ENCODE measurements at places on chromosomes 16 and 17. TPM values are rescaled to one million over a fixed set of nuclear protein-coding genes. Genes with fewer than 3 reads are reported as not detected.

GRCh38 chr17:21339011-21339410, 37.1 kb upstream of the KCNJ12 start:
- no peak for DNase-seq

GRCh38 chr17:59254742-59255141, 34.4 kb downstream of the GDPD1 start:
- no peak for DNase-seq

The CCL8 gene
- not detected for total RNA-seq

The CFAP52 gene
- not detected for total RNA-seq

DNA sequence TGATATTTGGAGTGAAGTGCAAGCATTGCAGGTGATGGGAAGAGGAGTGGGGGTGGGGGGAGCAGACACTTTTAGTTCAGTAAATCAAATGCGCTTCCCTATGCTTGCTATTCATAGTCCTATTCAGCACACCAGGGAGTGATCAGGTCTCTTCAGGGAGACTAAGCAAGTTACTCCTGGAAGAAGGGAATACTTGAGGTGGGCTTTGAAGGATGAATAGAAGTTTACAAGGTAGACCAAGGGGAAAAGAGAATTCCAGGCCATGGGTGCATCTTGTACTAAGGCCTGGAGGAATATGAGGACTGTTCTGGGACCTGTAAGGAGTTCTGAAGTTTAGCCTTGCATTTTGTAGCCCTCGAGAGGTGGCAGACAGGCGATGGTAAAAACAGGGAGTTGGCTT, 40.1 kb upstream of the LGALS9 start:
- DNase-seq: no peak

- DNase-seq: peak; percentile 74
Measured at GRCh38 chr17:17853811-17854447, 17.1 kb upstream of the SREBF1 start.

GRCh38 chr16:80407265-80407987, 133.4 kb upstream of the DYNLRB2 start:
- DNase-seq: no peak

DNA sequence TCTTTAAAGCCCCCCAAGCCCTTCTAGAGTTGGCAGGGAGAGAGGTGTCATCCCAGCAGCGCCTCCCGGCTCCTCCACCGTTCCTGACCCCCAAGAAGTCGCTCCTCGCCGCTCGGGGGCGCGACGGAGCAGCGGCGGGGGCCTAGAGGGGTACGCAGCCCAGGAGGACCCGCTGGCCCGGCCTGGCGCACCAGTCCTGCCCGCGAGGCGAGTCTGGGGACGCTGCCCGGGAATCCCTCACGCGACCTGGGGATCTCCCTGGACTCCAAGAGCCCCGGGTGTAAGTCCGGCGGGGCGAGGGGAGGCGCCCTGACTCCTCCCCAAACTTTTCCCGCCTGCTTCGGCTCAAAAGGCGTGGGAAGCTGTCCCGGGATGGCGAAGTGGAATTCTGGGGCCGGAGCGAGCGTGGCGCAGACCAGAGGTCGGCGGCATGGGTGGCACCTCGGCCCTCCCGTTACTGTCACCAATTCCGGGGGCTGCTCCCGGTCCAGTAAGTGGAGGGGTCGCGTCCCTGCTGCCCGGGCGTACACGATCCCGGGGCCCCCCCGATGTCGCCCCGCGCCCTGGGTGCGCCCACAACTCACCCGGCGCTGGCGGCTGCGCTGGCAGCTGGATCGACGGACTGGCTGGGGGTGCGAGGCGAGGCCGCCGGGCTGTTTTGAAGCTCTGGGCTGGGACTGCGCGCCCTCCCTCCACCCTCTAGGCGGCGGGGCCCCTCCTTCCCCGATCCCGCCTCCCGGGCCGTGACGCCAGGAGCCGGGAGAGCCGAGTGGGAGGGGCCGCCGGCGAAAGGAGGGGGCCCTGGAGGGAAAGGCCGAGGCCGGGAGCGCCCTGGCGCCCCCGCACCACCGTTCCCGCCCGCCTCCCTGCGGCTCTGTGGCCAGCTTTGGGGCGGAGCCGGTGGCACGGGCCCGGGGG, at the start of gene EMP2:
EMP2 (minus strand) TSS at position 634 of the 918 bp plus-strand sequence. CDS start 32,981 bp downstream, outside the sequence.
- DNase-seq: peak; percentile 76

- no peak for DNase-seq
Measured at GRCh38 chr17:50731575-50732460, 12.4 kb downstream of the LUC7L3 start.

DNA sequence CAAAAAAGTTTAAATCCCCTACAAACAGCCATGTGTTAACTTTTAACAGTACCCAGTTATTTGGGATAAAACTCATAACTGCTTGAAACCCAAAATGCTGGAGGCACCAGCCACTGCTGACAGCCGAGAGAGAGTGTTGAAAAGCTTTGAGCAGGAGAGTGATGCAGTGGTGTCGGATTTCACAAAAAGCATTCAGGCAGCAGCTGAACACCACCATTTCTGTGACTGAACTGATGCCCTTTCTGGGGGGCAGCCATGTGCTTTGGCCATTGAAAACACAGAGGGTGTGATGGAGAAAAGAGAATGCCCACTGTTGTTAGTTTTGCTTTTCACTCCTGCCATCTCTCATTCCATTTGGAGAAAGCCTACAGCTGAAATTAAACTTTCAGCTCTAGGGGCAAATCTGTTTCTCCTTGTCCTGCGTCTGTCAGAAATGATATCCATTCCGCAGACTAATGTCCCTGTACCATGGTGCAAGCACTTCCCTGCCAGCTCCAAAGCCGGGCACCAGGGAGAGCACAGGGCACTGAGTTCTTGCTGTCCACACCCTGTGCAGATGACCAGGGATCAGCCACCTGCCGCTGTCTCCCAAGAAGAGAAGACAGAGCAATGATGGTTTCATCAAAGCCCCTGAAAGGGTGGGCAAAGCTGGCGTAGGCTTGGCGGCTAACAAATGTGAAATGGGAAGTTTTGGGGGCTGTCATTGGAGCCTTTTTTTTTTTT, 16.6 kb upstream of the MLYCD start:
- DNase-seq: no peak

The TBC1D3I gene
- not detected for total RNA-seq

DNA sequence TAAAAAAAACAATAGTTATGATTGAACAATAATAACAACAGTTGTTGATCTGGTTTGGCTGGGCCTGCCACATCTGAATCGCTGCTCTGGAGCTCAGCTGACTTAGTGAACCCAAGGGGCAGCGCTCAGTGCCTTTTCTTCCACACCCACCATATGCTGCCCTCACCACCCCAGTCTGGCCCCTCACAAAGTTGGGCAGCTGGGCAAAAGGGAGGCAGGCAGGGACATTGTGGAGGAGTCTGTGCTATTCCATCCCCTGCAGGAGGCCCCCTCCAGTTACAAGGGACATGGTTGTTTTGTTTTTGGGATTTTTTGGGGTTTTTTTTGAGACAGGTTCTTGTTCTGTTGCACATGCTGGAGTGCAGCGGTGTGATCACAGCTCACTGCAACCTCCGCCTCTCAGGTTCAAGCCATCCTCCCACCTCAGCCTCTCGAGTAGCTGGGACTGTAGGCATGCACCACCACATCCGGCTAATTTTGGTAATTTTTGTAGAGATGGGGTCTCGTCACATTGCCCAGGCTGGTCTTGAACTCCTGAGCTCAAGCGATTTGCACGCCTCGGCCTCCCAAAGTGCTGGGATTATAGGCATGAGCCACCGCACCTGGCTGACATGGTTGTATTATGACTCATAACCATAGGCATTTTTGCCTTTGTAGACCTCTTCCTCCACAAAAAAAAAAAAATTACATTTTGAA, 8.6 kb upstream of the PECAM1 start:
- peak; percentile 69 for DNase-seq

The SALL1 gene
- total RNA-seq: 8.9 TPM

The KRT15 gene
- 3.4 TPM for total RNA-seq

- DNase-seq: no peak
Measured at GRCh38 chr16:89892635-89893034, 19.2 kb downstream of the TCF25 start.

DNA sequence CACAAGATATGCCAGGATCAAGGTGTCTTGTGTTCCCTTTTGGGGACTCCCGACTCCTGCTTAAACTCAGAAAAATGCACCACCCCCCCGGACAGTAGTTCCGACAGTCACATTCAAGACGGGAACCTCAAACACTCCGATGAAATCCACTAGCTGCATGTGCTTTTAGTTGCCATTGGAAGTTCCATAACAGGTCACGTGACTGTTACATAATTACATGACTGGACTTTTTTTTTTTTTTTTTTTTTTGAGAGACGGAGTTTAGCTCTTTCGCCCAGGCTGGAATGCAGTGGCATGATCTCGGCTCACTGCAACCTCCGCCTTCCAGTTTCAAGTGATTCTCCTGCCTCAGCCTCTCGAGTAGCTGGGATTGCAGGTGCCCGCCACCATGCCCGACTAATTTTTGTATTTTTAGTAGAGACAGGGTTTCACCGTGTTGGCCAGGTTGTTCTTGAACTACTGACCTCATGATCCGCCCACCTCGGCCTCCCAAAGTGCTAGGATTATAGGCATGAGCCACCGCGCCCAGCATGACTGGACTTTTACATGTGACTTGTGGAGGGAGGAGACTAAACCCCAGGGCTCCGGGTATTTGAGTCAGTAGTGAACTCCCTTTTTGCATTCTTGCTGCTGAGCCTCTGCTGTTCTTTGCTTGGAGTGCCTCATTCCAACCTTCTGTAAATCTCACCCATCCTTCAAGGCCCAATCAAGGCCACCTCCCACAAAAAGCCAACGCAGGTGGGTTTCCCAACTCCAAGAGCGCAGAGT, 1.6 kb downstream of the SIRT7 start:
- DNase-seq: peak; percentile 68

The ZNHIT3 gene
- 41.0 TPM for total RNA-seq

GRCh38 chr16:19431636-19432340, 14.1 kb downstream of the TMC5 start:
- no peak for DNase-seq

- DNase-seq: no peak
Measured at GRCh38 chr16:28596115-28596630, 677 bp downstream of the SULT1A2 start.
